ENCODE measurements at places on chromosomes 5 and 9.
A peak's percentile ranks its signal among the peaks of the same experiment; 100 is the strongest.

- no peak for DNase-seq
Observed at GRCh38 chr9:110283751-110284150, 27.4 kb upstream of the TXN start.

DNA sequence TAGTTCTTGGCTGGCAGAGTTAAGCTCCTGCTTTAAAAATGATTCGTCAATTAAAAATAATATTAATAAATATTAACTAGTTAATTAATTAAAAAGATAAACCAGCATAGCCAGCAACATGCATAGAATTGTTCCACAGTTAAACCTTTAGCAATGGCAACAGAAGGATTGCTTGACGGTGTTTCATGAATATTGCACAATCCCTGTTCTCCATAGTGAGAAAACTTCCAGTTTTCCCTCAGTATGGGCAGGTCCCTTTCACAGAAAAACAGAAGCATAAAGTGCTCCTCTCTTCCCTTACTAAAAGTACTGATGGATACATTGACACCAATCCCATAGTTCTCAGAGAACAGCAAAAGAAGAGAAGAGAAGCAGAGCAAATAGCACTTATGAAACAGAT is 71.4 kb upstream of the CAST start:
- no peak for DNase-seq

DNA sequence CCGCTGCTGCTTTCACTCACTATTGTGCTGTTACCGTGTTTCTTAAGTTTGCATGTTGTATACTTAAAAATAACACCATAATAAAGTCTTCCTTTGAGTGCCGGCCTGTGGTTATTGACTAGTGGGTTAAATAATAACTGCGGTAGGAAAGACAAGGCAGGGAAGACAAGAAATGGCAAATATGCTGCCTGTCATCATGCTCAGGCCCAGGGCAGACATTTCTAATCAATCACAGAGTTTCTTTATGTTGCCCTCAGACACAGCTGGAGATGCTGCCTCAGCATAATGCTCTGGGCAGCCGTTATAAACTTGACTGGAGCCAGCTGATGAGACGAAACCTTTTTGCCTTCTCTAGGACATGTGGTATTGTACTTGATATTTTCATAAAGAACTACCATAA is 215.0 kb downstream of the GAPVD1 start:
- DNase-seq, result no peak

- no peak for DNase-seq
Observed at GRCh38 chr9:69155341-69156030, 18.6 kb upstream of the TJP2 start.

DNA sequence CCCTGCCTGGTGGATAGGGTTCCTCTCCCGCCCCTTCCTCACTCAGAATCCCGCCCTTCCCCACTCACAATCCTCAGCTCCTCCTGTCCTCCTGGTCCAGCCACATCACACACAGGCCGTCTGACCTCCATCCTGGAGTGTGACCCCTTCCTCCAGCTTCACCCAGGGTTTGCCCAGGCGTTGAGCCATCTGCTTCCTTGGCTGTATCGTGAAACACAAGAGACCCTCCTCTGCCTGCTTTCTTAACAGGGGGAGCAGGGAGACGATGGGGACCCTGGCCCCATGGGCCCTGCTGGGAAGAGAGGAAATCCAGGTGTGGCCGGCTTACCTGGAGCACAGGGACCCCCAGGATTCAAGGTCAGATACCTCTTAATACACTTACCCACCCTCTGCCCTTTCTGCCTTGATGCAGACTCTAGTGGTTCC is 32.3 kb upstream of the ORM1 start:
- no peak for DNase-seq

GRCh38 chr9:32500768-32501167 is 25.2 kb downstream of the RIGI start:
- no peak for DNase-seq

DNA sequence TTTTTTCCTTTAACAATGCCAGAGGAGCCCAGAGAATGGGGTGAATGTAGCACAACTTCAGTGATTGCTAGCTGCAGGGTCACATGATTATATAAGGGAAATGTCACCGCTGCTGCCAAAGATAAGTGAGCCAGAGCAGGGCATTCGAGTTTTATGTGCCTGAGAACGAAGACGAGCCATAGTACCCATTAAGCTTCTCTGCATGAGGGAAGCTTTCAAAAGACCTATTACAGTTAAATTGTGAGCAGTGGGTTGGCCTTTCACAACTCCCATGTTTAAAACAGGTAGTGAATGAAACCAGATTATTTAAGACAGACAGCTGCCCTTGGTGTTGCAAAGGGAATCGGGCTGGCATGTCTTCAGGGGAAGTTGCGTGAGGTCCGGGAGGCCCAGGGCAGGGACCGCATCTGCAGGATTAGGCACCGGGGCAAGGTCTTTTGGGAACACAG is 82.4 kb upstream of the TNFAIP8 start:
- DNase-seq, result no peak

DNA sequence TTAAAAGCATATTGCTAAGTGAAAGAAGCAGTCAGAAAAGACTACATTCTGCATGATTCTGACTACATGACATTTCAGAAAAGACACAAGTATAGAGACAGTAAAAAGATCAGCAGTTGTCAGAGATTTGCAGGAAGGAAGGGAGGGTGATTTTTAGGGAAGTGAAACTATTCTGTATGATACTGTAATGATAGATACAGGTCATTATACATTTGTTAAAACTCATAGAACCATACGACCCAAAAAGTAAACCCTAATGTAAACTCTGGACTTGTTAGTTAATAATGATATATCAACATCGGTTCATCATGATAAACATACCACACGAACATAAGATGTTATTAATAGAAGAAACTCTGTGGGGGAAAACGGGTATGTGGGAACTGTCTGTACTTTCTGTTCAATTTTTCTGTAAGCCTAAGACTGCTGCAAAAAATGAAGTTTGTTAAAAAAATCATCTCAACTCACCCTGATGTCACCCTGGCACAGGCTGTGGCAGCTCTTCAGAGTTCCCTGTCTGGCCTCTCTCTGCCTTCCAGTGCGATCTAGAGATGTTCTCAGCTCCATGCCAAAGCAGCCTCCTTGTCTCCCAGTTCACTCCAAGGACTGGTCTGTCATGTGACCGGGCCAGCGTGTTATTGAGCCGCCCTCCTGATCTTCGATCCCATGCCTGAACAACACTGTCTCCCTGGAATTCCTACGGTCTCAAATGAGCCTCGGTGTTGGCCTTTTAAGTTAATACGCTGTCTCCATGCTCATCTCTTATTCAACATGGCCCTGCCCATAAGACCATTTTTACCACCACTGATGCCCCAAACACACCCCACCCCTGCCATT is 35.4 kb downstream of the PRLR start:
- DNase-seq, result no peak

GRCh38 chr9:614431-614830 is 227.1 kb upstream of the DMRT1 start:
- DNase-seq, result no peak

DNA sequence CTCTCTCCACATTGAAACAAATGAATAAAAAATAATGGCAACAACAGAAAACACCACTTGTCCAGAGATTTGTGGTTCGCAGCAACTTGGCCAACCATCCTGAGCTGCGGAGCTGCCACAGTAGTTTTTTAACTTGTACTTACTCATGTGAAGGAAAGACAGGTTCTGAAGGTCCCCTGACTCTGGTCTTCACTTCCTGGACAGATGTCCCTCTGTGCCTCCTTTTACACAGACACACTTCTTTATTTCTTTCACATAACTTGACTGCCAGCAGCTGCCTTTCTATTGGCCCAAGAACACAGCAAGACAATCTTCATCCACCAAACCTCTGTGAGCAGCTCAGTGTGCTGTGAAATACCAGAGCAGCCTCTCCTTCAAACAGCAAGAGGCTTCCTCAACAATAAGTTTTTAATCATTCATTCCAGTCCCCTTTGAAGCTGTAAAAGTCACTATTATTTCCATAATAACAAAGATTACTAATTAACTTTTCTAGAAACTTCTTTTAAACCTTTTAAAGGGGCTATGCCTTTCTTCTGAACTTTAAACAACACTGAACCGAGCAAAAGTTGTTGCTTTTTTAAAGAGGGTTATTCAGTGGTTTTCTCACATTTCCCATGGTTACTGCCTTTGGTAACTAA is 198.7 kb downstream of the NR2F1-AS1 start:
- DNase-seq, result no peak

- no peak for DNase-seq
Observed at GRCh38 chr5:138809391-138809790, 56.2 kb downstream of the CTNNA1 start.

- DNase-seq, result no peak
Observed at GRCh38 chr5:1835431-1835830, 34.2 kb downstream of the NDUFS6 start.

DNA sequence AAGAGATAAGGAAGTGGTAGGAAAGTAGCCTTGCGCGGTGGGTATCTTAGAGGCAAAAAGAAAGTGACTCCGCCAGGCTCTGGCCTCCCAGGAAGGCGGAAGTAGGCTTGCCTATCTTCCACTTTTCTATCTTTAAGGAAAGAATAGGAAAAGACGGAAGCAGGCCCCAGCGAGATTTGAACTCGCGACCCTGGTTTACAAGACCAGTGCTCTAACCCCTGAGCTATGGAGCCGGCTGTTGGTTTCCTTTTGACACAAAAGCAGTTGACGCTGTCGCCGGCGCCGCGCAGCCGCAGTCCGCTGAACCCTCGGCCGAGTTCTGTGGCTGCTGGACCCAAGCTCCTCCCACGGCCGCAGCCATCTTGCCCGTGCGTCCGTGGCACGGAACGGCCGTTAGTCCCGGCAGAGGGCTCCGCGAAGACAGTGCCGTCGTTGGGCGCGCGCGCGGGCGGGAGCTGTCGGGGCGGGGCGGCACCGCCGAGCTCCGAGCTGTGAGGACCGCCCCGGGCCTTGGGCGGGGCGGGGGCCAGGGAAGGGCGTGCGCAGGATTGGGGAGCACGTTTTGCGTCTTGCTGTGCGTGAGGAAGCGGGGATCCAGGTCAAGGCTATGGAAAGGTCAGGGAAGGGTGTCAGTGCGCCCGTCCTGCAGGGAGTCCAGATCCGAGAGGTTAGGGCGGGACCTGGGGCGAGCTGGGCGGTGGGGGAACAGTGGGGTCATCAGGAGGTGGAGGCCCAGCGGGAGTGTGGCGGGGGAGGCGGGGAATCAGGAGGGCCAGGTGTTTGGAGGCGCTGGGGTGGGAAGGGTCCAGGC is 13.3 kb downstream of the TRIM7 start:
- peak; percentile 97 for DNase-seq

GRCh38 chr9:129367287-129367686 is 189.2 kb upstream of the IER5L start:
- DNase-seq, result no peak

DNA sequence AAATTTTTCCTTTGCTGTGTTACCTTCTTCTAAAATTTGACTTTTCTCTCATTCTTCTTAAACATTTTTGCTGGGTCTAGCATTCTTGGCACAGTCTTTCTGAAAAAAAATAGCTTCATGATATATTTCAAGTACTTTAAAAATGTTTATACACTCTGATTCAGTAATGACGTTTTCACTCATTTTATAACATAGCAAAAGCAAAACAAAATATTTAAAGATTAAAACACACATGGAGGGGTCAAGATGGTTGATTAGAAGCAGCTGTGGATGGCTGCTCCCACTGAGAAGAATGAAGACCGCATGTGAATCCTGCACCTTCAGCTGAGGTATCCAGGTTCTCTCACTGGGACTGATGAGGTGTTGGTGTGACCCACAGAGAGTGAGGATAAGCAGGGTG is 188.2 kb downstream of the SGCD start:
- no peak for DNase-seq

- no peak for DNase-seq
Observed at GRCh38 chr9:87567001-87567400, 69.3 kb downstream of the DAPK1 start.

- no peak for DNase-seq
Observed at GRCh38 chr5:179994583-179995323, 76.8 kb downstream of the RNF130 start.

DNA sequence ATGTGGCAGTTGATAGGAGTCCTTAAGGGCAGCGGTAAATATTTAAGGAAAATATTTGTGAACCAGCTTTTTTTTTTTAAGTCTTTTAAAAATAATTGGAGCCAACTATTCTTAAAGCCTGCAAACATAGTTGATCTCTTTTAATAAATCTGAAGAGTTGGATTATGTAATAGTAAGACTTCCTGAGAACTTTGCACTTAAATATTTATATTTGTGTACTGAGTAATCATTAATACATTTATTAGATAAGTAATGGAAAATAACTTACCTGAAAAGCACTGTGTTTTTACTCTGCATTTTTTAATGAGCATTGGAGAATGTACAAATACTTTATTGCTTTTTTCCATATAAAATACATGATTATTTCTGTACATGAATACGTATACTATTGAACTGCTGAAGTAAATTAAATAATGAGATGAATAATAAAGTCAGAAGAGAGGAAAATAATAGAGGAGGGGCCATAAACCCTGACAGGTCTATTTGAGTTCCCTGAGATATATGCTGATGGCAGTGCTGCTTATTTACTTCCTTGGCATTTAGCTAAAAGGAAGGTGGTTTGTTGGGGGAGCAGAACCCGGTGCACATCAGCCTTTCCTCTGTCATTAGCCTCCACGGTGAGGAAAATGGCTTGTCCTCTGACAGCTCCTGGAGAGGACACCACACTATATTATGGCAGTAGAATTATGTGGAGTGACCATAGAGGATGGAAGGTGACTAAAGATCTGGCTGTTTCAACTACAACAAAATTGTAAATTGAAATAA is 148.0 kb downstream of the ZSWIM6 start:
- no peak for DNase-seq

DNA sequence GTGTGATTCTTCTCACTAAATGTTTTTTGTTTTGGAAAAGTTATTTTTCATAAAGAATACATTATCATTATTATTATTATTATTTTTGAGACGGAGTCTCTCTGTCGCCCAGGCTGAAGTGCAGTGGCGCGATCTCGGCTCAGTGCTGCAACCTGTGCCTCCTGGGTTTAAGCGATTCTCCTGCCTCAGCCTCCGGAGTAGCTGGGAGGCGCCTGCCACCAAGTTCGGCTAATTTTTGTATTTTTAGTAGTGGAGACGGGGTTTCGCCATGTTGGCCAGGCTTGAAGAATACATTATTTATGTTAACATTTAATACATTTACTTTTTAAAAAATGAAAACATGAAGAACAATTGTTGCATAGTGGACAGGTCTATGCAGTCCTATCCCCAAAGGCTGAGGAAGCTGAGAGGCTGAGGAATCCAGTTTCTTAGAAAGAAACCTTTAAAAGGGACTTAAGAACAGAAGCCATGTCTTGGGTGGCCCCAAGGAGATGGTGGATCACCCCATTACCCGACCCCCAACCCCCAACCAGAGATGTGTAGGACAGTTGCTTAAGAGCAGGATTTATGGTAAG is 2.0 kb downstream of the TMEM38B start:
- no peak for DNase-seq

DNA sequence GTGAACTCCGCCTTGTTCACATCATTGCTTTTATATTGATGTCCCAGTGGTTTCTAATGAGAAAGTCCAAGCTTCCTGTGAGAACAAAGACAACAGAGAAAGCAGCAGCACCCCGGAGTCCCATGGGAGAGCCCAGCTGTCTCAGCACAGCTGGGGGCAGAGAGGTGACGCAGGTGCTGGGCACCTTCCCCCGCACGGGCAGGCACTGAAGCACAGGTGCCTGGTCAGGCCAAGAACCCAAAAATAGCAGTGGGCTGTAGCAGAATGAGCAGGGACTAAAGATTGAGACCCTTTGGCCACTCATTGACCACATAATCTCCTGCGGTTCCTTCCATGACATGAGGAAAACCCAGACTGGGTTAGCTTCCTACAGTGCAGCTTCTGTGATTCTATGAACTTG is 18.8 kb downstream of the SRD5A1 start:
- DNase-seq, result no peak
